HL-60 (cell line): ENCODE measurements at places on chromosomes 5 and 9.

- no peak for DNase-seq
These were observed 22.6 kb downstream of the CNTFR start for GRCh38 chr9:34566972-34567371.

GRCh38 chr9:37005517-37006140, 28.4 kb downstream of the PAX5 start:
- no peak for DNase-seq

DNA sequence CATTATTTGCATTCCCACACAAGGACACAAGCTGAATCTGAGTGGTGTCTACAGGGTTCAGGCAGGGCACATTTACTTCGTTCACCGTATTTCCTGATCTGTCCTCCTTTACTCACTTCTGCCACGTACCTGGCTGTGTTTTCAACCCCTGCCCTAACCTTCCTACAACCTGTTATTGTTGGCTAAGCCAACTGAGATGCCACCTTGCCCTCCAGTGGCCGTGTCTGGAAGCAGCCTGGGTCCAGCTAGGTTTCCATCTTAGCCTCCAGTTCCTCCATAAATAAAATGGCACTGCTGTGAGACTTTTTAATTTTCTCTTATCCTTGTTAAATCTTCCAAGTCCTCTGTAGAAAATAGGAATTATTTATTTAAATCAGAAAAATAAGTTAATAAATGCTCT, 64.8 kb downstream of the ATP10B start:
- peak; percentile 21 for DNase-seq

DNA sequence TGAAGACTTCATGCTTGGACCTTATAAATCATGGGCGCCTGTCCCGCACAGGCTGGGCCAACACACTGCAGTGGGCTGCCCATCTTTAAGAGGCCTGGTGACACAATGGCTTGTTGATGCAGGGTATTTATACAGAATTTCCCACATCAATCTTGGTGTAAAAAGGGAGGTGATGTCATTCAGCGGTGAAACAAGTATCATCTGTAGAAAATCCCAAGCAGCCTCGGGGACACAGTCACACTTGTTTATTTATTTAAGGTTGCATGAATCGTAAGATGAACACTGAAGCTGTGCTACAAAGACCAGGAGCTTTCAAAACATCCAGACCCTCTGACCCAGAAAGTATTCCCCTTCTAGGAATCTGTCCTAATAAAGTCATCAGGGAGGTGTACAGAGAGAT, 40.5 kb downstream of the SMIM23 start:
- no peak for DNase-seq

DNA sequence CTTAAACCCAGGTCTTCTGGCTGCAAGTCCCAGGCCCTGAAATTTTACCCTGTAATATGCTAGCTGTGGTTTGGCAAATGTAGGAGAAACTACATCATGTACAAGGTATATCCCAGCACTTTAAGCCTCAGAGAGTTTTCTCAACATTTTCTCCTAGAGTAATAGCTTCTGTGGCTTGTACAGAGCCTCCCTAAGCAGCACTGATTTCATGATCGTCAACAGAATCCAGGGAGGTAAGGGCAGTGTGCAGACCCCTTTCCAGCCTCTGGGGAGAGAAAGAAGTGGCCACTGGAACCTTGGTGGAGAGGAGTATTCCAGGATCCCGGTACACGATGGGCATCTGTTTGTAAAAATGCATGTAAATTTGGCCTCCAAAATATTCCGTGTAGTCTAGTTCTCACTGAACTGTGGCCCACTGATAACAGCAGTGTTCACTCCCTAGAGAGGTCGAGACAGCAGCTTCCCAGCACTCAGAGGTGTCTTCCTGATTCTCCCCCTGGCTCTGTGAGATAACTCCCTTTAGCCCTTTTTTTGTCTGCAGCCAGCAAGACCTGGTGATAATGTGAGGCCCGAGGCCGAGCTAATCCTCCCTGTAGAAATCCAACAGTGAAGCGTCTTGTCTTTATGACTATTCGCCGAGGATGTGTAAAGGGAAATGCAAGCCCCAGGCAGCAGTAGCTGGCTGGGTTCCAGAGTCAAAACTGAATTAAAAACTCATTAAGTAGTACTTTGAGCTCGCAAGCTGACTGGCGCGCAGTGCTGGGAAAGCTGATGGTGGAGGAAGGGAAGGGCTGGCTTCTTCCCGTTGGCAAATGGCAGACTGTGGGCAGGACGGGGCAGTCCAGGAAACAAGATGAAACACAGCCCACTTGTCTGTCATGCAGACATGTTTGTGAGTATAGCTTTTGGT, 59.0 kb downstream of the MAP1B start:
- no peak for DNase-seq

DNA sequence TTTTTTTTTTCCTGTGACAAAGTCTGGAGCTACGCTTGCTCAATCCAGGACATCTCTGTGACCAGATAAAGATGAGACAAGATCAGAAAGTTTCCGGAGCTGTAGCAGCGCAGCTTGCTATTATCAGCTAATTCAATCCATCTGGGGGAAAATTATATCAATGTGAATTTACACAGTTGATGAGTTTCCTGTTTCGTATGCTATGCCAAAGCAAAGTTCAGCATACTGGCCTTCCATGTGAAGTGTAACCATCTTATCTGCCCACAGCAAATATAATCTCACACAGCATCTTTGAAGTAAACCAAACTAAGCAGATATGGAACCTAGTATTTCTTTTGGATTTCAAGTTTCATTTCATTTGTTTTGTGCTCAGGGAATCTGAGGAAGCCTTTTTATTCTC, 1767.7 kb downstream of the EFNA5 start:
- DNase-seq = no peak

DNA sequence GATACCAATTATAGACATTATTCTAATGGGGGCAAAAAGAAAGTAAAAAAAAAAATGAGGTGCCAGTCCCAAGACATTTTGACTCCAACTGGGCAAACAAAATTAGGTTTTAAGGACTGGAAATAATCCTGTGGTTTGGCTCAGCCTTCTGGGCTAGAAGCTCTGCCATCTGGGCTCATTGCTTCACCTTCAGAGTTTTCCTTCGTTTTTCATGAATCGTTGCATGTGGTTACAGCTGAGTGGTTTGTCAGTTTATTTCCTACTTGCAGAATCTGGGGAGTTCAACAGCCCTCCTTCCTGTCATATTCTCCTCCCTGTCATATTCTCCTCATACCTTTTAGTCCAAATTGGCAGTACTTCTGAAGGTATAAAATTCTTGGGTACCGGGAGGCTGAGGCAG, 12.0 kb downstream of the UGT3A2 start:
- DNase-seq = no peak

GRCh38 chr5:111117136-111117535, 25.0 kb downstream of the WDR36 start:
- no peak for DNase-seq

- DNase-seq = no peak
These were observed 19.0 kb downstream of the GPR107 start for GRCh38 chr9:130072515-130073235.

DNA sequence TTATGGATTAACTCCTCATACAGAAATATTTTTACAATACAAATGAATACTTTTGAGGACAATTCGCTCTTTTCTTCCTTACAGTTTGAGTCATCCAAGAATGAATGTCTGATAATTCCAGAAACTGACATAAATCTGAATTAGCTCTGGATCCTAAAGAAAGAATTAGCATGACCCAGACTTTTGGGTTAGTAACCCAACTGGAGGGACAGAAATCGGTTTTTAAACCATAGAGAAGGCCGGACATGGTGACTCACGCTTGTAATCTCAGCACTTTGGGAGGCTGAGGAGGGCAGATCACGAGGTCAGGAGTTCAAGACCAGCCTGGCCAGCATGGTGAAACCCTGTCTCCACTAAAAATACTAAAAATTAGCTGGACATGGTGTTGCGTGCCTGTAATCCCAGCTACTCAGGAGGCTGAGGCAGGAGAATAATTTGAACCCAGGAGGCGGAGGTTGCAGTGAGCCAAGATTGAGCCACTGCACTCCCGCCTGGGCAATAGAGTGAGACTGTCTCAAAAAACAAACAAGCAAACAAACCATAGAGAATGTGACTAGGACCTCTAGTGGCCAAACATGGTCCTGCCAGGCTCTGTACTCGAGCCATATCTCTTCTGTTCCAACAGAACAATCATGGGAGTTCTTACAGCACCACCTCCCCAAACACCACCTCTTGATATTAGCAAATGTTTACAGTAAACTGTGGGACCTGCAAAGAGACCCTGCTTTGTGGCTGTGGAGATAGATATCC, 44.8 kb downstream of the LURAP1L start:
- no peak for DNase-seq

- no peak for DNase-seq
These were observed 80.3 kb downstream of the EPB41L4A start for GRCh38 chr5:112338681-112339337.

DNA sequence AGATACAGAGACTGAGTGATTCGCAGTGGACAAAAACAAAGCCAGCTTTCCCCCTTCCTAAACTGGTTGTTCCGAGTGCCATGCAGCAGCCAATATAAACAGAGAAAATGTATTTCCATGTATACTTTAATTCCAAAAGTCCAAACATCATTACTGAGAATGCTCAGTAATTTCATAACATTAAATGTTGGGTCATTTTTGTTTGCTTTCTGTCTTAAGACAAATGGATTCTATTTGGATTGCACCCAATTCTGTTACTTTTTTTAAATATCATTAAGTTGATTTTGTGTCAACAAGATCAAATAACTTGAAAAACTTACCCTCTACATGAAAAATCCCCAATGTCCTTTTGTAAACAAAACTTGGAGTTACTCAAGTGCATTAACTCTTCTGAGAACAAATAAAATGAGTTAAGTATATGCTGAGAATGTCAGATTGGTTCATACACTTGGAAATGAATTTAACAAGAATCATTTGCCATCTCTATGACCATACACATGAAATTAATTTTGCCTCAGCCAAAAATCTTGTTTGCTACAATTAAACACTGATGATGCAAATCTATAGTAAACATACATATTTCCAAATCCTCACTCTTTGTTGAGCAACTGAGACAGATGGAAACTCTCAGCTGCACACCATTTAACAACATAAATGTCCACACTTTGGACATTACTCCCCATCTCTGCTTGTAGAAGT, 19.4 kb downstream of the LURAP1L start:
- DNase-seq = no peak

DNA sequence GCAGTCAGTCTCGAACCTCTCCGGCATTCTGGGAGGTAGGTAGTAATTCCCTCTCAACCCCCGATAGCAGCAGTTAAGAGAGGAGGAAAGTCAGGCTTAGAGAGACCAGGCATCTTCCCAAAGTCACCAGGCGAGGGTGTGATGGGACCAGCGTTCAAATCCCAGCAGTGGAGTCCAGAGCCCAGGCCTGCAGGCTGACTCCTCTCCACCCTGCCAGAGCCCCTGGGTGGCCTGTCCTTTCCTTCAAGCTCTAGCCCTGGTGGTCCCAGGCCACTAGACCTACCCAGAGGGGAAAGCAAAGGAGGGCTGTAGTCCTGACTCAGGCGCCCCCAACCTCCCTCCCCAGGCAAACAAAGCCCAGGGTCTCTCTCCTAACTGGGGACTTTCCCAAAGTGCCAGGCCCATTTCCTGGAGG, 4.2 kb upstream of the NR5A1 start:
- no peak for DNase-seq

DNA sequence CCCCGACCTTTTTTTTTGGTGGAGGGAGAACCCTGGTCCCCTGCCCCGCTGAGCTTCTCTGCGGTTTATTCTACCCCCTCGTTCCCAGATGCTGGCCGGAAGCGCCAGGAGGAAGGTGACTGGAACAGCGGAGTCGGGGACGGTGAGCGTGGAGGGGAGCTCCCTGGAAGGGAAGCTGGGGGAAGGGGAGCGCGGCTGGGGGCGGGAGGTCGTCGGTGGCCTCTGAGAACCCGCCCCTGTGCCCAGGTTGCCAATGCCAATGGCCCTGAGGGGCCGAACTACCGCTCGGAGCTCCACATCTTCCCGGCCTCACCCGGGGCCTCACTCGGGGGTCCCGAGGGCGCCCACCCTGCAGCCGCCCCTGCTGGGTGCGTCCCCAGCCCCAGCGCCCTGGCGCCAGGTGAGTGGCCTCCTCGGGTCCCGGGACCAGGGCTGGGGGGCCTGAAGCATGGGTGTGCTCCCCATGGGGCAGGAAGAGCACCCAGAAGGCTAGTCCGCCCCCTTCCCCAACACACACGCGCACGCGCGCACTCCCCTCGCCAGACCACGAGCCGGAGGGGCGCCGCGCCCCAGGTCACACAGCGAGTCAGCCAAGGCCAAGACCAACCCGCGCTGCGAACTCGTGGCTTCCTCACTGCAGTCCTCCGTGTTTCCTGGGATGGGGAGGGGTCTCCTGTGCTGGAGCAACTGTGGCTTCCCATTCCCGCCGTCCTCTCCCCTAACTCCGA, 10.6 kb downstream of the MYOZ3 start:
- DNase-seq = peak; percentile 54

DNA sequence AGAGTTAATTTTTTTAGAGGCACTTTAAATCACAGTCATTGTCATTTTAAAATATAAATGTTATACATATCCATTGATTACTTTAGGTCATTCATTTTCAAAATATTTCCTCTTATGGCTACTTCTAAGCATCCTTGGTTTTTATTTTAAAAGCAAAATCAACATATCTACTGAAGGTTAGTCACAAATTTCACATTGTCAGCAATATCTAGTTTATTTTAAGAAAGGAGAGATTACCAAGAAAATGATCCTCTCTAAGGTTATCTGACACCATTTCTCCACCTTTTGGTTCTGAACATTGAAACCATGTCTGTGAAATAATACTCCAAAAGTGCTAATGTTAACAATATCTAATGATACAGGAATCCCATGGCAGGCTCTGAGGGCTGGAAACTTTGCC, 24.5 kb downstream of the SEMA6A start:
- no peak for DNase-seq

DNA sequence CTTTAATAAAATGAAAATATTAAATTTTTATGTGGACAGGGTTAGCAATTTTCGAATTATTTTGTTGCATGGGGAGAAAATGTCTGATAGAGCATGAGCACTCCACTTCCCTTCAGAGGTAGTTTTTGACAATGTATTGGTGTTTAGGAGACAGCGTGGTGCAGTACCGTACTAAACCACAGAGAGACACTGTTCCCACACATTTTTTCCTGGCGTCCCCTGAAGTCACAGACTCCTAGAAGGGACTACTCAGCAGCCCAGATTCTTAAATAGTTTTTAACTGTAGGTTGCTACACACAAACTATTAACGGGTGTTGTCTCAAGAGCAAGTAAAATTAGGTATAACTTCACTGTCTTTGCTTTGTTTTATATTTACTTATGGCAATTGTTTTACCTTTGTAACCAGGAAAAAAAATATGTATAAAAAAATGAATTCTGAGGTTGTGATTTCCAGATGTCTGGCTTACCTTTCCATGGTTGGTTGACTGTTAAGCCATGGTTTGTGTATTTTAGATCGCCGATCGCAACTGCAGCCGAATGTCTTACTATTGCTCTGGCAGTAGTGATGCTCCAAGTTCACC, 171.2 kb downstream of the DOCK8 start:
- DNase-seq = no peak

- no peak for DNase-seq
These were observed 53.8 kb upstream of the RAD23B start for GRCh38 chr9:107229241-107229741.

- DNase-seq = no peak
These were observed 140.2 kb upstream of the BRINP1 start for GRCh38 chr9:119509291-119509905.

GRCh38 chr9:131420980-131421624, 27.2 kb downstream of the PRRC2B start:
- no peak for DNase-seq

GRCh38 chr9:13911473-13911872, 402.5 kb downstream of the NFIB start:
- DNase-seq = no peak

GRCh38 chr9:126117631-126118030, 209.0 kb upstream of the MVB12B start:
- no peak for DNase-seq

GRCh38 chr5:2204366-2205184, 321.9 kb upstream of the IRX4 start:
- no peak for DNase-seq
